ENCODE measurements at places on chromosomes 7 and 10.

DNA sequence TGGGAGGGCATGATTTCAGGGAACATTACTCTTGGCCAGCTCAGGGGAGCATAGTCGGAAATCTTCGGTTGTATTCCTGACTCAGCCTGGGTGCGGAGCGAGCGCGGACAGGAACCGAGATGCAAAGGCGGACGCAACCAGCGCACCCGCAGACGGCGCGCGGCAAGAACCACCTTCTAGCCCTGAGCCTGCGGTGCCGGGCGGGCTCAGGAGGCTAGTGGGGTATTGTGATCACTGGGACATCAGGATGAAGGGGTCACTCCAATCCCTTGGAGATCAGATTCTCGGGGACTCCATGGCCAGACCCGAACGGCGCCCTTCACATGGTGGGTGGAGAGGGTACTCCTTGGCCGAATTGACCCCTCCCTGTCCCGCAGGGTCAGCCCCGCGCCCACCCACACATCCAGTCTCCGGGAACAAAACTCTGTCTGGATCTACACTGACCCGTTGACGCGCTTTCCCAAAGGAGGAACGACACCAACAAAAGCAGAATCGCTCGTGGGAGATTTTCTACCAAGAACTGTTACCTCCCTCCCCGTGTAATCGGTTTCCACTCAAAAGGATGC, 730.5 kb downstream of the ZWINT start:
- DNase-seq: no peak

GRCh38 chr7:134024739-134025138, 102.4 kb upstream of the LRGUK start:
- no peak for DNase-seq

DNA sequence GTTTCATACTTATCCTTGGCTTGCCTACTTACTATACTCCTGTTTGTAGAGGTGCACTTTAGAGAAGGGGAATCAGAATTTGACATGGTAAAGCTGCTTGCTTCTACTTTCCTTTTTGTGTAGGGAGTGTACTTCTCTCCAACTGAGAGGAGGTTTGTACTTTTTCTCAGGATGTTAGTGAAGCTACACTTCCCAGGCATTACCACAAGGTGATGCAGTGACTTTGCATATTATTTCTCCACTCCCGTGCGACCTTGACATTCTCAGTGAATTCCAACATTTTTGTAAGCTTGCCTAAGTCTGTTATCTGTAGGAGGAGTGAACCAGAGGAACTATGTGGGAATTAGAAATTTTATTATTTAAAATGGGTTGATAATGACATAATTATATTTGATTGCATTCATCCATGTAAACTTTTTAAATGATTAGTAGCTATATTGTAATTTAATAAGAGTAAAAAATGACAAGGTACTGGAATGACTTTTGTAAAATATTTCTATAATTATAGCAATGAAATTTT, 5.2 kb downstream of the TAX1BP1 start:
- DNase-seq: no peak

- DNase-seq: no peak
Observed at GRCh38 chr7:115038158-115038557, 116.3 kb downstream of the MDFIC start.

GRCh38 chr10:86411281-86411841, 44.8 kb upstream of the GRID1 start:
- DNase-seq: no peak

DNA sequence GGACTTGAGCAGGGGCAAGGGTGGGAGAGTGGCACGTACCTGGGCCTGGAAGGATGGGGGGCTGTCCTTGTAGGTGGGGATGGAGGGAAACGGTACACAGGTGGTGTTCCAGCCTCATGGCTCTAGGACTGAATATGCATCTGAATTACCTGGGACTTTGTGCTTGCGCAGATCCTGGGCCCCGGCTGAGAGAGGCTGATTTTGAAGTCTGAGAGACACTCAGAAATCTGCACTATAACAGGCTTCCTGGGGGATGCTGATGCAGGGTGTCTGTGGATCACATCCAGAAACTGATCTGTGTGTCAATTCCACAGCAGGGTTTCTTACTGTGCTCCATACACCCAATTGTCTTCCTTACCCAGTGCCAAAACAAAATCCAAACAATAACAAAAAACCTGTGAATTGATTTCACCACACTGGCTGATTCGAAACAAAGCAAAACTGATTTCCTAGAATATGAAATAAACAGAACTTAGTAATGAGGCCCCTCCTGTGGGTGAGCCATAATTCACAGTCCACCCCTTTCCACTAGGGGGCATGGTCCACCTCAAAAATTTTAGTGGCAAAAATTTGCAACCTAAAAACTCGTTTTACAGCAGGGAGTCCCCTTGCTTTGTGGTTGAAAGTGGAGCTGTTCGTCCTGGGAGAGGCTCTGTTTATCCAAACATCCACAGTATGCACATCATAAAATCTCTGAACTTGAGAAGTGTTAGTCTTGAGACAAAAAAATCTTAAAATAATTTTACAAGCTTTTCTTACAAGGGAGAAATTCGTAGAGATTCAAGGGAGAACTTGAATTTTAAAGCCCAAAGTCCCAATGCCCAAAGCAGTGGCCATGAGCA, 32.0 kb upstream of the PLEKHA1 start:
- no peak for DNase-seq

DNA sequence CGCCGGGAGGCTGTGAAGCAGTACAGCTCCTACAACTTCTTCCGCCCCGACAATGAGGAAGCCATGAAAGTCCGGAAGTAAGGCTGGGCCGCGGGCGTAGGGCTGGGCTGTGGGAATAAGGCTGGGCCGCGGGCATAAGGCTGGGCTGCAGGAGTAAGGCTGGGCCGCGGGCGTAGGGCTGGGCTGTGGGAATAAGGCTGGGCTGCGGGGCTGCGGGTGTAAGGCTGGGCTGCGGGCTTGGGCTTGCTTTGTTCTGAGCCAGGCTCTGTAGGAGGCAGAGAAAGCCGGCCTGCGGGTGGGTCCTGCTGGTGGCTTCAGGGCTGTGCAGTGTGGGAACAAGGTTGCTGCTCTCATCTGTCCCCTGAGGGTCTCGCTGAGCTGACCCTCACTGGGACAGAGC, 12.5 kb downstream of the PFKFB3 start:
- DNase-seq: no peak

DNA sequence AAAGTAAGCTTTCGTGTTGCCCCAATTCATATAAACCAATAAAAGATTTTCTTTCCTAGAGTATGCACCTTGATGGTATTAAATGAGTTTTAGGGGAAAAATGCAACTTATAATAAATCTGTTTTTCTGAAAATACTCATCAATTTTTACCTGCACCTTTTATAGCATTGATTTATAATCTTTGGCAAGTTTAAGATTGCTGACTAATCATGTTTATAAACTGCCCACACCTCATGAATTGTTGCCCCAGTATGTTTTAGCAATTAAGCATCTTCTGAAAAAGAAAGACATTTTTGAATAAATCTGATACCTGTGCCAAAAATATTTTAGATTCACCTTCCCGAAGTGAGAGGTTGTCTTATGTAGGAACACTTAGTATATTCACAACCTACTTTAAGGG, 420.0 kb downstream of the THSD7A start:
- no peak for DNase-seq

- DNase-seq: no peak
Observed at GRCh38 chr7:128937647-128938543, at the start of gene IRF5. Gene IRF5 (plus strand): TSS chr7:128937927. CDS start chr7:128942082, 4,155 bp downstream.

- no peak for DNase-seq
Observed at GRCh38 chr10:17984563-17984962, 32.8 kb downstream of the SLC39A12 start.

- no peak for DNase-seq
Observed at GRCh38 chr7:142002179-142002578, 6.5 kb downstream of the MGAM start.

- no peak for DNase-seq
Observed at GRCh38 chr7:14501436-14501835, 401.1 kb downstream of the DGKB start.

DNA sequence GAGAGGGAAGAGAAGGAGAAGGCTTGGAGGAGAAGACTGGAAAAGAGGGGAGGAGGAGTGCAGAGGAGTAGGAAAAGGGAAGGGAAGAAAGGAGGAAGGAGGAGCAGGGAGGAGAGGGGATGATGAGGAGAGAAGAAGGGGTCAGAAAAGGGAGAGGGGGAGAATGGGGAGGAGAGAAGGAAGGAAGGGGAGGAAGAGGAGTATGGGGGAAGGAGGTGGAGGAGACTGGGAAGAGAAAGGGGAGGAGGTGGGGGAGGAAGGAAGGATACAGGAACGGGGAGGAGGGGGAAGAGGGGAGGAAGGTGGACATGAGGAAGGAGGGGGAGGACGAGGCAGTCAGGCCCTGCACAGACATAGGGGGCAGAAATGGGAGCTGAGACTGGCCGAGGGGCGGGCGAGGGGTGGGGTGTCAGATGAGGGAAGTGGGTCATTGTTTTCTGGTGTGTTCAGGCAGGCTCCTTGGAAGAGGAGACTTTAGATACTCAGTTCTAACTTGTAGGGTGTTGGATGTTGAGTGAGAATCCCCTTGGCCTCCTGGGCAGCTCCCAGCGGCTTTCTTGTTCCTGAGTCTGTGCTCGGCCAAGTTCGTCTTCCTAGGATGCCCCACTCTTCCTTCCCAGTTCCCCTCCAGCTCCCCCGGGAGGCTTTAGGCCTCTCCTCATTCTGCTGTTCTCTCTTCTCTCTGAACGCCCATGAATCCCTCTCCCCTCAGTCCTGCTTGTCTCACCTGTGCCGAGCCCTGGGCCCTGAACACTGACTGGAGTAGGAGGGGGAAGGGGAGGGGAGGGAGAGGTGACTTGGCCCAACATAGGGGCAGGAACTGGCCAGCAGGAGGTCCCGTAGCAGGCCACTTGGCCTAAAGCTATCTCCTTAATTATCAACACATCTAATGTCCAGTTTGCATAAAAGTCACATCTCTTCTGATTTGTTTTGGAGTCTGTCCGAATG, 12.8 kb upstream of the CRHR2 start:
- DNase-seq: peak; percentile 29

DNA sequence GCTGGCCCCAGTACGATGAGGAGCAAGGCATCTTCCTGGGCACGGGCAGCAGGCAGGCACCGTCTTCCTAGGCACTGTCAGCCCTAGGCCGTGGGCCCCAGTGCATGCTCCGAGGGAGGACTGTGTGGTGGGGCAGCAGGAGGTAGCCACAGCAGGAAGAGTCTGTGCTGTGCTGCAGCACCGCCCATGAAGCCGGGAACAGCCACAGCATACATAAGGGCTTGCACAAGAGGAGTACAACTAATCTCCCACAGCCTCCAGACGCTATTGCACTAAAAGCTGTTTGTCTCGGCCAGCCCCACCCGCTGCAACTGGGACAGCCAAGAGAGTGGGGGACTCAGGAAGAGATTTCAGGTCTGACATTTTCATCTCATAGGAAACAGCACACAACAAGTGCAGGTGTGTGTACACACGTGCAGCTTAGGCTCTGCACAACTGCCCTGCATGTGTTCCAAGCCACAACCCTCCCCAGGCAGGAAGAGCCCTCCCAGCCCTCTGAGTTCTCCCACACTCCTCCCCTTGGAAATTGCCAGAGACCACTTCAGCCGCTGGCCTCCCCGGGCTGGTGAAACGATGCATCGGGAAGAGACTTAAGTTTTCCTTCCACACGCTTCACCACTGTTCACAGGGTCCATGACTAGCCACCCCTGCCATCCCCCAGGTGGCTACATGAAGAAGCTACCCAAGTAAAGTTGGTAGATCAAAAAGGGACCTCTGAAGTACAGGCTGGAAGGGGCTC, 88.1 kb upstream of the DDC start:
- DNase-seq: no peak
